ENCODE measurements at places on chromosomes 2 and 18.

GRCh38 chr18:44651918-44652572 is 28.6 kb upstream of the SETBP1 start:
- DNase-seq, result no peak

- no peak for DNase-seq
These were observed 433 bp downstream of the ZFP36L2 start for GRCh38 chr2:43225788-43226557.

GRCh38 chr18:13353084-13353823 is 134.7 kb downstream of the LDLRAD4 start:
- DNase-seq, result no peak

DNA sequence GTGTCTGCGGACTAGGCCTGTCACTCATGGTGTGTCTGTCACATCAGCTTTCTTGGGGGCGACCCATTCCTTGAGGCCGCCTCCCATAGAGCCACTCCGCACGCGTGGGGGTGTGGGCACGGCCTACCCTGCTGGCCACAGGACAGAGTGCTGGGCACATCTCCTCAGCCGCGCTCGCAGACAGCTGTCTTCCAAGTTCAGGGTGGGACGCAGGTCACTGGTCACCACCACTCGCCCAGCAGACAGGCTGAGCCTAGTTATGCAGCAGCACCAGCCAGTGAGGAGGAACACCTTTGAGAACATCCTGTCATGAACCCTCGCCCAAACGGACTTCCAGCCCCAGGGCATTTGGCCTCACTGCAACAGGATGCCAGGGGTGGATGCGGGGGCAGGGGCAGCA is 30.8 kb upstream of the BIN1 start:
- no peak for DNase-seq

DNA sequence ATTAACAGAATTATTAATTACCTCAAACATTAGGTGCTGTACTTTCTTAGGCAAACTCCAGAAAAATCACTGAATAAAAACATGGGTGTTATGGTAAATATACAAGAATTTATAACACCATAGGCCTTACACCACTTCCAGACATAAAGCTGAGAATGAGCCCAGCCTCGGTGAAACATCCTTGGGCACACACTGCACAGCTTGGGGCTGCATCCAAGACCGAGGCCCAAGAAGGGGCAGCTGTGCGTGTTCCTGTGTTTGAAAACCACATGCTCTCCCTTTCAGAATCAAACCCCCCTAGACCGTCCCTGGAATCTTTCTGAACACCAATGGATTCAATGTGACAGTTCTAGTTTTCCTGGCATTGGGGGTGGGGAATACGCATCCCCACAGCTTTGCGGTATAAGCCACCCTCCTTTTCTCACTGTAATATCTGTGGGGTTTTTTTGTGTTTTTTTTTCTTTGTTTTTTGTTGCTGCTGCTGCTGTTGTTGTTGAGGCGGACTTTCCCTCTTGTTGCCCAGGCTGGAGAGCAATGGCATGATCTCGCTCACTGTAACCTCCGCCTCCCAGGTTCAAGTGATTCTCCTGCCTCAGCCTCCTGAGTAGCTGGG is 12.9 kb downstream of the ERFE start:
- DNase-seq, result no peak

DNA sequence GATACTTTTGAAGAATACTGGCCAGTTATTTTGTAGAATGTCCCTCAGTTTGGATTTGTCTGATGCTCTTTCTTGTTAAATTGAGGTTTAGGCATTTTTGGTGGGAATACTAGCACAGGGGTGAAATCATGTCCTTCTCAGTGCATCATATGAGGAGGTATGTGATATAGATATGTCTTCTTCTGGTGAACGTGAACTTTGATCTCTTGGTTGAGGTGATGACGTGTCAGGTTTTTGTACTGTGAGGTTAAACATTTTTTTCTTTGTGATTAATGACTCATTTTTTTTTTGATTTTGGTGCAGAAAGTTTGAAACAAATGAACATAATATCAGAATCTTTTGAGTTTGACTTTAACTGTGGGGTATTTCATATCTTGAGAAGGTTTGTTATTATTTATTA is 11.0 kb downstream of the ZNF407 start:
- DNase-seq, result no peak

DNA sequence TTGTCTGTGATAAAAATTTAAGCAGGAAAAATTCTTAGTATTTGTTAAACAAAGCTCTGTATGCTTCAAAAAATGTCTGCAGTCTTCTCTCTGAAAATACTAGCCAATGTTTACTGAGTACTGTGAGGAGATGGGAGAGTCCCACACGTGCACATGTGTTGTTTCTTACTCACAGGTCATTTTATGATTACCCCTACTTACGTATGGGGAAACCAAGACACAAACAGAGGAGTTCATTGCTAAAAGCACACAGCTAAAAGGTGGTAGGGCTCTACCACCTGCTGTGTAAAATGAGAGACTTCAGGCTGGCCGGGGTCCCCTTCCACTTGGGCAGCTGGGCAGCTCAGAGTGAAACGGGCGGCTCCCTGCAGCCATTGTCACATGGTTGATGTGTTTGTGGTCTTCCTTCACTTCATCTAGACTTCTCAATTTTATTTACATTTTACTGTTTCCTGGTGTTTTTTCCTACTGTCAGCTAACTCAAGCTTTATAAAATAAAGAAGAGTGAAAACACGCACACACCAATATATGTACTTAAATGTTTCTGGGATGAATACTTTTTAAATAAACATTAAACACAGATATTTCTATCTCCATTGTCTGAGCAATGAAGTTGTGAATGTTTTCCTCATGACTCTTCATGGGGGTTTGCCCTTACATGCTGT is 71.2 kb downstream of the MBP start:
- no peak for DNase-seq

DNA sequence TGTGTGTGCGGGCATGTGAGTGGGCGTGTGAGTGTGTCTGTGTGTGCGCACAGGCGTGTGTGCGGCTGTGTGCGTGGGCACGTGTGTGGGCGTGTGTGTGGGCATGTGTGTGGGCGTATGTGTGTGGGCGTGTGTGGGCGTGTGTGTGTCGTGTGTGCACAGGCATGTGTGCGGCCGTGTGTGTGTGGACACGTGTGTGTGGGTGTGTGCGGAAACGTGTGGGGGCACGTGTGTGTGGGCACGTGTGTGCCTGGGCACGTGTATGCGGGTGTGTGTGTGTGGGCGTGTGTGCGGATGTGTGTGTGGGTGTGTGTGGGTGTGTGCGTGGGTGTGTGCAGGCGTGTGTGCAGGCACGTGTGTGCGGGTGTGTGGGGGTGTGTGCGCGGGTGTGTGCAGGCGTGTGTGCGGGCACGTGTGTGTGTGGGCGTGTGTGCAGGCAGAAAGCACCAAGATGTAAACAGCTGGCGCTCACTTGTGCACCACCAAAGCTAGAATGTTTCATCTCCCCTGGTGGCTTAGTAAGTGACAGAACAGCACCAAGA is 31.2 kb upstream of the ALKAL2 start:
- DNase-seq, result no peak

DNA sequence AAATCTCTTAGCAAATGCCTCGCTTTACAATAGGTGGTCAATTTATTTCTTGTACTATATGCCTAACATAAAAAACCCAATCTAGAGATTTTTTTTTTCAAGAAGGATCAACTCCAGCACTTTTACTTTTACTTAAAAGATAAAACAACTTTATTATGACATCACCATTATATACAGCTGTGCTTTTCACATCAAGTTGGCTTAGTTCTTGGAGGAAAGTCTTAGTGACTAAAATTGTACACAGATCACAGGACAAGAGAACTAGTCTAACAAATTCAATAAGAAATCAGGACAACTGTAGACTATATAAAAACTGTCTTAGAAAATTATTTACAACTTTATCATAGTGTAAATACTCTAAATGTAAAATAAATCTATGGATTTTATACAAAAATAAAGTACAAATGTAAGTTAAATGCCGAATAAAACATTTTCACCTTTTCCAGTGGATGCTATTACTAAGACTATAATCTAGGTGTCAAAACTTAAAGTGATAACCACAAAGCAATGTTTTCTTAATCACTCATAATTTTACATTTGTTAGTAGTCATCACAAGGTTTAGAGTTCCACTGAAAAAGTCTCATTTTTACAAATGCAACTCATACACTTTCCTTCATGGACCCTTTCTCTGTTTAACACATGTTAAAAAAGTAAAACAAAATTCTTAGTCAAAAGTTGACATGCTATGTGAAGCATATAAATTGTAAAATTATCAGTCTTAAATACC is 5.4 kb upstream of the CD302 start:
- no peak for DNase-seq

GRCh38 chr18:37402735-37403099 is 162.9 kb downstream of the CELF4 start:
- no peak for DNase-seq

- DNase-seq, result no peak
These were observed 92.2 kb downstream of the TEX51 start for GRCh38 chr2:126990605-126991532.

DNA sequence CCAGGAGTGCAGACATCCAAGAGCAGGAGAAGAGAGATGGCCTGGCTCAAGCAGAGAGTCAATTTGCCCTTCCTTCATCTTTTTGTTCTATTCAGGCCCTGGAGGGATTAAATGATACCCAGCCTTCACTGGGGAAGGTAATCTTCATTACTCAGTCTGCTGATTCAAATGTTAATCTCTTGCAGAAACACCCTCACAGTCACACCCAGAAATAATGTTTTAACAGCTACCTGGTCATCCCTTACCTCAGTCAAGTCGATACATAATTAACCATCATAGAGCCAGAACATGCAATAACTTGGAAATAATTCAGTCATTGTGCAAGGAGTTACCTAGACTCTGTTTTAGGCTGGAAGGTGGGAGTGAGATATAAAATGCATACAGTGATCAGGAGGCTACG is 163.7 kb upstream of the TNP1 start:
- DNase-seq, result no peak

DNA sequence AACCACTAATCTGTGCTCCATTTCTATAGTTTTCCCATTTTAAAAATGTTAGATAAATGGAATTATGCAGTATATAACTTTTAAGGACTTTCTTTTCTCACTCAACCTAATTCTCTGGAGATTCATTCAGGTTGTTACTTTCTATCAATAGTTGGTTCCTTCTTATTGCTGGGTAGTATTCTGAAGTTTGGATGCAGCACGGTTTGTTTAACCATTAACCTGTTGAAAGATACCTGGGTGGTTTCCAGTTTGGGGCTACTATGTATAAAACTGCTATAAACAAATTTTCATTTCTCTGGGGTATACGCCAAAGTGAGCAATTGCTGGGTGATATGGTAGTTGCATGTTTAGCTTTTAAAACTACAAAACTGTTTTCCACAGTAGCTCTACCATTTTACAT is 39.1 kb upstream of the MAPRE2 start:
- no peak for DNase-seq

GRCh38 chr2:103959174-103960128 is 894.5 kb upstream of the POU3F3 start:
- no peak for DNase-seq

GRCh38 chr2:239800785-239801386 is 224.3 kb downstream of the NDUFA10 start:
- no peak for DNase-seq

DNA sequence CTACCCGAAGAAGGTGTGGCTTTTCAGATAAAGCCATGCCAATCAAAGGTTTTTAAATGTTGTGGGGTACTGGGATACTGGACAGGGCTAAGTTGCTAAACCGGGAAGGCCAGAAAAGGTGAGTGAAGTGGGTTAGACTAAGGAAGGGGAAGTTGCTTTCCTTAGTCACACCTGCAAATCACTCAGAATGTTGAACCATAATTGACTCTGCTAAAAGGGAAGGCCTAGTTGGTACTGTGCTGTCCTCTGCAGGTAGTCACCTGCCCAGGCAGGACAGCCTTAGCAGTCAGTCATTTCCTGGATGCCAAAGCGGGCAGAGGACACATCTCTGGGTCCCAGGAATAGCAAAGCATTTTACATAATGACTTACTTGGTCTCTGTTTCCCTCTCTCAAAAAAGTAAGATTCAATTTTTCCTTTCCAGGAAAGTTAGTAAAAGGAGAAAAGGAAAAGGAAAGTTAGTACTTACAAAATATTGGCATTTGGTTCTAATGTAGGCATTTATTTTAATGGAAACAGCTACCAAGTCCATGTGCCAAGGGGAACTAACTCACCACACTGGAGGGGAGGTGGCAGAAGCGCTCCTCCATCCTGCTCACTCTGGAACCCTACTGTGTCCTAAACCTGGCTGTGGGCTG is 60.3 kb downstream of the RFTN2 start:
- no peak for DNase-seq

- DNase-seq, result no peak
These were observed 58.9 kb downstream of the NDUFA10 start for GRCh38 chr2:239966029-239966852.

DNA sequence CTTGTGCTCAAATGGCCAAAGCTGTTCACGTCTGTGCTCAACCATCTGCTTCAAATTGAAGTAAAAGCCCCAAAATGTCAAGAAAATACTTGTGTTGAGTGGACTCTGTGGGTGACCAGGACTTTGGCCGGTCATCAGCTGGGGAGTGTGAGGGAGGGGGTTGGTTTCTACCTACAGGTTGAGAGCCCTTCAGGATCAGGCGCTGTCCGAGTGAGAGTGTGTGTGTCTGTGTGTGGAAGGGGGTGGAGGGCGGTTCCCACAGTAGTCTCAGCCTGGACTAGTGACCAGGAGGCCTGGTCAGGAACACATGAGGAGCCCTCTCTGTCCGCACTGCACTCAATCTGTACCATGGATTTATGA is 34.2 kb downstream of the ATOH8 start:
- no peak for DNase-seq

DNA sequence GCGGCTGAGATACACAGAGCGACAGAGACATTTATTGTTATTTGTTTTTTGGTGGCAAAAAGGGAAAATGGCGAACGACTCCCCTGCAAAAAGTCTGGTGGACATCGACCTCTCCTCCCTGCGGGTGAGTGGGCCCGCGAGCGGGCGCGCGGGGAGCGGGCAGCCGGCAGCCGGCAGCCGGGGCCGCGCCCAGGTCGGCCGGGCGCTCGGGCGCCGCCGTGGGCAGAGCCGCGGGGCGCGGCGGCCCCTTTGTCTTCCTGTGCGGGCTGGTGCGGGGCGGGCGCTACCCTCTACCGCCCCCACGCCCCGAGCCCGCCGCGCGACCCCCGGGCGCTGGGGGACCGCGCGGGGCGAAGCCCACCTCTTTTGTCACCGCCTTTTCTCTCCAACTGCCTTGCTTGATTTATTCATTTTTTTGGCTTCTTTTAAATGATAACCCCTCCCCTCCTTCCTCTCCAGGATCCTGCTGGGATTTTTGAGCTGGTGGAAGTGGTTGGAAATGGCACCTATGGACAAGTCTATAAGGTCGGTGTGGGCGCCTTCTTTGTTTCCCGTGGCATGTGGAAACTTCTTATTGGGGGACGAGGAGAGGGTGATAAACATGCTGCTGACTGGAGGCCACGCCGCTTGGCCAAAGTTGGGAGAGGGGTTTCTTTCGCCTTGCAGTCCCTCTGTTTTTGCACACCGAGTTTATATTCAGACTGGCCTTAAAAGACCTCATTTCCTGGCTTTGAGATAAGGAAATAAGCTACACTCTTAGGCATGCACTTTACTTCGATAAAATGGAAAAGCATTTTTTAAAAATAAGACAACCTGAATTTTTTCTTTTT is 722 bp downstream of the MAP4K4 start:
- DNase-seq, result no peak

GRCh38 chr18:22778996-22779395 is 154.1 kb upstream of the RBBP8 start:
- no peak for DNase-seq

Data from AG09309 (cell line).